ENCODE measurements at places on chromosomes 16 and 17.

GRCh38 chr17:81405411-81405872 lies 10.2 kb downstream of the BAHCC1 start:
- DNase-seq: no peak

DNA sequence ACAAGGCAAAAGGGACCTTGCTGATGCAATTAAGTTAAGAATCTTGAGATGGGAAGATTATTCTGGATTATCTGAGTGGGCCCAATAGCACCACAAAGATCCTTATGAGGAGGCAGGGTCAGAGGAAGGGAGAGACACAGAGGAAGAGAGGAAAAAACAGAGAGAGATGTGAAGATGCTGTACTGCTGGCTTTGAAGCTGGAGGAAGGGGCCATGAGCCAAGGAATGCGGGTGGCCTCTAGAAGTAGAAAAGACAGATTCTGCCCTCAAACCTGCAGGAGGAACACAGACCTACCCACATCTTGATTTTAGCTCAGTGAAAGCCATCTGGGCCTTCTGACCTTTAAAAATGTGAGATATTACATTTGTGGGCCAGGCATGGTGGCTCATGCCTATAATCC lies 8.1 kb upstream of the CPSF4L start:
- no peak for DNase-seq

DNA sequence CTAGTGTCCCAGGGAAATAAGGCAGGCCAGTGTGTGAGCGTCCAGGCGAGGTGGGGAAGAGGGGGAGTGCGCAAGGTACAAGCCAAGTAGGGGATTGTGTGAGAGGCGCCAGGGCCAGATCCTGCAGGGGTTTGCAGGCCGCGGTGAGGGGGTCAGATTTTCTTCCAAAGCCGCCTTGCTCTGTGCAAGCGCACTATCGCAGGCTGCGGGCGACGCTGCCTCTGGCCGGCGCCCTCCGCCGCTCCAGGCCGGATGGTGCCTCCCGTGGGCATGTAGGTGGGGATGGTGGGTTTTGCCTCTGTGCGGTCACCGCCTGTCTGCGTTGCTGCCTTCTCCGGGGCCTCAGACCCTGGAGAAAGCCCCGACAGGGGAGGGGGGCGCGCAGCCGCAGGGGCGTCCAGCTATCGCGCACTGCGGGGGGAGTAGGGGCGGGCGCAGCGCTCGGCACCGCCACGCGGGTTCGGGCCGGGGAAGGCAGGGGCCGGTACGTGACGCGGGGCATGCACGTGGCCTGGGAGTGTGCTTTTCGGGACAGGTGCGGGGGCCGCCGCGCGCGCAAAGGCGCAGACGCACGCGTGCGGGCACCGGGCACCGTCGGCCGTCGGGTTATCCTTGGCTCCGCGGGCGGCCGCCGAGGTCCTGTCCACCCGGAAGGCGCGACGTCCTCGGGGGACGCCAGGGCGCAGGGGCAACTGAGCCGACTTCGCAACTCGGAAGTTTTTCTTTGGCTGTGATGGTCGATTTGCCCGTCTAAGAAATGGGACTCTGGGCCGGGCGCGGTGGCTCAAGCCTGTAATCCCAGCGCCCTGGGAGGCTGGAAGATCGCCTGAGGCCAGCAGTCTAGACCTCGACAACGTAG lies 1.1 kb upstream of the HAPSTR1 start:
- DNase-seq: peak; percentile 74

- no peak for DNase-seq
Observed at GRCh38 chr17:6592173-6592572, 35.8 kb upstream of the PITPNM3 start.

- no peak for DNase-seq
Observed at GRCh38 chr16:52456368-52456767, 90.6 kb downstream of the TOX3 start.

DNA sequence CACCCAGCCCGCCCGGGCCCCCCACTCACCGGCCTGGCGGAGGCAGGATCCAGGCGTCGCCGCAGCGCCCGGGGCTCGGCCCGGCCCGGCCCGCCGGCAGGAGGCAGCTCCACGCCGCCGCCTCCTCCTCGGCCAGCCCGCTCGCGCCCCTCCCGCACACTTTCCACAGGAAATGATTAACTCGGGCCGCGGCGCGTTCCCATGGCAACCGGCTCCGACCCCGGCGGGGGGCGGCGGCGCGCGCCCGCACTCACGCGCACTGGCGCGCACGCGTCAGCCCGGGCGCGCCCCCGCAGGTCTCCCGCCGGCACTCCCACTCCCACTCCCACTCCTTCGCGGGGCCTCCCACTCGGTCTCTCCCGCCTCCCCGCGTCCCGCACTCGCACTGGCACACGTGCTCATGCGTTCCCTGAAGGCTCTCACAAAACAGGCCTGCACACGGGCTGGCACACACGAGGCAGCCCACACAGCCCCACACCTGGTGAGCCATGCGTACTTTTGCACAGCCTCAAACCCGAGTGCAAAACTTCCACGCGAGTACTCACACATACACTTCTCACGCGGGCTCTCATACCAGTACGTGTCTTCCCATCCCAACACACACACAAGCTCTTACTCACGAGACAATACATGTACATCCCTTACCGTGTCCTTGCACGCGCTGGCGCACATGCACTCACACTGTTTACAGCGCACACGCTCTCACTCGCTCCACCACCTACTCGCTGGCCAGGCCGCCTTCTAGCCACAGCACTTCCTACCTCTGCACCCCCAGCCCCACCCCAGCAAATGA lies at the start of gene KIFC3:
KIFC3 (minus strand) TSS at position 151 of the 793 bp plus-strand sequence. CDS start 4,248 bp downstream, outside the sequence.
- peak; percentile 22 for DNase-seq

- no peak for DNase-seq
Observed at GRCh38 chr16:20073203-20074098, at the start of gene GPR139. Gene GPR139 (minus strand): TSS chr16:20073890. CDS start chr16:20073616, 274 bp downstream.

DNA sequence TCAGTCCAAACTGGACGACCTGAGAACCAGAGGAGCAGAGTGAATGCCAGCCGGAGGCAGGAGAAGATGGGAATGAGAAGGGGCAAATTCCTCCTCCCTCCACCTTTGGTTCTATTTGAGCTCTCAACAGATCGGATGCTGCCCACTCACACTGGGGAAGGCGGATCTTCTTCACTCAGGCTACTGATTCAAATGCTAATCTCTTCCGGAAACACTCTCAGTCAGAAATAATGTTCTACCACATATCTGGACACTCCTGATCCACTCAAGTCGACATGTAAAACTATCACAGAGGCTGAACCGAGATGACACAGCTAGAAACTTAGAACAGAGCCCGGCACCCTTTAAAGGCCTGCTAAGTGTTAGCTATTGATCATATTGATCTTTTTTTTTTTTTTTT lies 57.4 kb upstream of the GRIN2A start:
- DNase-seq: no peak

GRCh38 chr17:51674579-51675255 lies 414.4 kb downstream of the UTP18 start:
- no peak for DNase-seq

DNA sequence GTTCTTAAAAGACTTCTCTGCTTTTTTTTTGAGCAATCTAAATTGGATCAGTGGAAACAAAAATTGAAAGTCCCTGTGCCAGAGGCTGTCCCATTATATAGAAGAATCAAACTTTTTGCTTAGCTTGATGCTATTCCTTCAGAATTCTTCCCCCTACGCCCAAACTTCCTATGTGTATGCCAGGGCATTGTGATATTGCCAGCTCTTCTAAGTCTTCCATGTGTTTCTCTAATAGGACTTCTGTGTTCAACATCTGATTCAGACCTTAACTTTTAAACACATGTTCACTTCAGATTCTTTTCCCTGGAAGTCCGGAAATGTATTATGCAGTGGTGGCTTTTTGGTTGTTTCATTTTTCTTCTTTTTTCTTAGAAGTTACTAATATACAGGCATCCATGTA lies 18.7 kb downstream of the PTRH2 start:
- DNase-seq: no peak

DNA sequence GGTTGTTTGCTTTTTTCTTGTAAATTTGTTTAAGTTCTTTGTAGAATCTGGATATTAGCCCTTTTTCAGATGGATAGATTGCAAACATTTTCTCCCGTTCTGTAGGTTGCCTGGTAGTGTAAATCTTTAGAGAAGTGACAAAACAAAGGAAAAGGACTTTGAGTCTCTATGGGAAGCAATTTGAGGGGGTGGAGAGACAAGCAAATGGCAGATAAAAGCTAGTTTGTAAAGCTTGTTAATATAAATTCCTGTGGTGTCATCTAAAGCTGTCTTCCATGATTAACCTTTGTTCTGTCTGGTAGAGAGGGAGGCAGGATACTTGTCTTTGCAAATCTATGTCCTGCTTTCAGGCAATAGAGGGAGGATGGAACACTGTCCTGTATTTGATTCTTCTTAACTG lies 40.6 kb upstream of the CACNG4 start:
- DNase-seq: no peak

DNA sequence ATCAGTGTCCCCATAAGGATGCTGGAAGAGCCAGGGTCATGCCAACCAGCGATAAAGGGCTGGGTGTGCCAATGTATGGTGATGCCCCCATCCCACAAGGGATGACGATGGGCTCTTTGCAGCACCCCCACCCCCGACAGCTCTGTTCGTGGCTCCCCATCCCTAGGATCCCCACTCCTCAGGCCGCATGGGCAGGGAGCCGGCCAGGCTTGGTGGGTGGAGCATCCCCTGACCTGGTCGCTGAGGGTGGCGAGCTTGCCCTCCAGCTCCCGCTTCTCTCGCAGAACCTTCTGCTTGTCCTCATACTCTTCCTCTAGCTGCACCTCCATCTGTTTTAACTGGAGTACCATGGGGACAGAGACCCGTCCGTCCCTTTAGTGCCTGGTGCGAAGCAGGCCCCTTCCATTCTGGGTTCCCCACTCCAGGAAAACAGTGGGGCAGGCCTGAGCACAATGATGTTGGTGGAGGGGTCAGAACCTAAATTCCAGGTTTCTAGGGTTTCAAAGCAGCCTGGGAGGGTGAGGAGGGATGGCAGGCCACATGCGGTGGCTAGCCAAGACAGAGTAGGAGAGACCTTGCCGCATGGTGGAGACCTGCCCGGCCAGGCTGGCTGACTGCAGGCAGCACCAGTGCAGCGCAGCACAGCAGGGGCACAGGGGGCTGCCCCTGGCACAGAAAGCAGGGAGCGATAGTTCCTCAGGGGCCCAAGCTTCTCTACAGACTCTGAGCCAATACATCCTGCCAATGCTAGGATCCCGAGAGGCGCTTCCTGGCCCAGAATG lies 50.3 kb downstream of the PIPOX start:
- no peak for DNase-seq

DNA sequence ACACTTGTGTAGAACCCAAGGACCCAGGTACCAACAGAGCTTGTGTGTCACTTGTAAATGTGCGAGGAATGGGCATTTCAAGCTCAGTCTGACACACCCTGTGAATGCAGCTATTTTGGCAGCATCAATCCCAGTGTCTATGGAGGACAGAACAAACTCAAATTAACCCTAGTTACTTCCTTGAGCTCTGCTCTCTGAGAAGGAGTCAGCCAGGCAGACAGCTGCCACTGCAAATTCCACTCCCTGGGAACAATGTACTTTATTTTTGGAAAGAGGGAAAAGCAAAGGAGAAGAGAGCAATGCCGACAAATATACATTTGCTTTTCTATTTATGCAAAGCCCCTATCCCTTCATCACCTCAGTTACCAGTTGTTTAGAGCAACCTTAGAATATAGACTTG lies 48.4 kb upstream of the NOG start:
- no peak for DNase-seq

DNA sequence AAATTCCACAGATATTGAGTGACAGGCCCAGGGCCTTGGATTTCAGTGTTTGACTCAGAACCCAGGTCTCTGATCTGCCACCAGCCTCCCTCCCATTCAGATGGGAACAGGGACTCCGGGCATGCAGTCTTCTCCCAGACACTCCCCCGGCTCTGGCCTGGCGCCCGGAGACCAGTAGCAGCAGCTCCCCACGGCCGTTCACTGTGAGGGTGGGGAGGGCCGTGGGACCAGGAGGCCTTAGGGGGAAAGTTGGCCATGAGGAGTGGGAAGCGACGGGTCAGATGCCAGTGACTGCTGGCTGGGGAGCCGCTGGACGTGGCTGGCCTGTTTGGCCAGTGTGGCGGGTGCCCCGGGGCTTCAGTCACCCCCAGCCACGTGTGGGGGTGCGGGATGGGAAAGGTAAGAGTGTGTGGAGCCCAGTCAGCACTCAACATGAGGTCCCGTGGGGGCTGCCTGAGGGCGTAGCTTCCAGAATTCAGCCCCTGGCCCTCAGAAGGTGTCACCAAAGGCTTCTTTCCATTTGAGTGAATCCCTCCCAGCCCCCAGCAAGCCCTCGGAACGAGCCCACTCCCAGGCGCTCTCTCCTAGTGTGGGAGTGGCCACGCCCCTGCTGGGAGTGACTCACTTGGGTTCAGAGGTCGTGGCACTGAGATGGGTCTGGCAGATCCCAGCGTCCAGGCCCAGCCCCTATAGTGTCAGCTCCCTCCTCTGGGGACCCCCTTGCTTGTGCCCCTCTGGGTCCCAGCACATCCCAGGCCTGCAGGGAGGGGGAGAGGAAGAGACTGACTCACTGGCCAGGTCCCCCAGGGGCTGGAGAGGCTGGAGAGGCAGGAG lies 309.4 kb downstream of the SEC14L1 start:
- DNase-seq: no peak

- no peak for DNase-seq
Observed at GRCh38 chr17:50280801-50281441, 6.7 kb downstream of the TMEM92 start.

GRCh38 chr17:59345476-59345875 lies 14.0 kb downstream of the YPEL2 start:
- DNase-seq: no peak
